Ureter (tissue), 1 donor: ENCODE measurements at places on chromosomes 7 and 10. TPM values are rescaled to one million over a fixed set of nuclear protein-coding genes. Genes with fewer than 3 reads are reported as not detected.

The KMT2E gene
- 120 TPM for total RNA-seq

The GRID1 gene
- total RNA-seq, result 2.7 TPM

The SEC31B gene
- total RNA-seq, result 16.0 TPM

The ANKRD26 gene
- 8.6 TPM for total RNA-seq

The ASAH2 gene
- total RNA-seq, result 11.3 TPM

The GPAM gene
- 12.7 TPM for total RNA-seq

The TAF3 gene
- 10.0 TPM for total RNA-seq

The DNTT gene
- total RNA-seq, result not detected

The MYH16 gene
- total RNA-seq, result not detected

The SPDYE5 gene
- 0.39 TPM for total RNA-seq

The PTCD1 gene
- 6.6 TPM for total RNA-seq

The MICALL2 gene
- total RNA-seq, result 54.7 TPM

The TBATA gene
- not detected for total RNA-seq

The RADIL gene
- total RNA-seq, result 4.7 TPM

The EPO gene
- total RNA-seq, result 0.68 TPM

The COL26A1 gene
- not detected for total RNA-seq

The PAPOLB gene
- total RNA-seq, result 0.29 TPM

The PLPP4 gene
- not detected for total RNA-seq

The SEMA3C gene
- 111 TPM for total RNA-seq

The SPDYE1 gene
- total RNA-seq, result not detected

The PTPRE gene
- 33.0 TPM for total RNA-seq

The PALD1 gene
- total RNA-seq, result 11.0 TPM

The ZNF488 gene
- 1.8 TPM for total RNA-seq

The FRMPD2 gene
- 3.4 TPM for total RNA-seq

The A1CF gene
- total RNA-seq, result not detected
